ENCODE measurements at places on chromosomes 4 and X. TPM values are rescaled to one million over a fixed set of nuclear protein-coding genes. Genes with fewer than 3 reads are reported as not detected.

- no peaks in the 10 kb centered on the region for H3K36me3 ChIP-seq
- H3K4me1 ChIP-seq: no peaks in the 10 kb centered on the region
- no peak for DNase-seq
- no peak overlapping the region for H3K4me3 ChIP-seq
- no peaks in the 10 kb centered on the region for H3K27me3 ChIP-seq
Observed at GRCh38 chr4:13329963-13330362, 154.2 kb downstream of the RAB28 start.

GRCh38 chr4:124682384-124682783 lies 30.1 kb downstream of the ANKRD50 start:
- no peak overlapping the region for H3K4me3 ChIP-seq
- DNase-seq: no peak
- no peaks in the 10 kb centered on the region for H3K36me3 ChIP-seq

The RHOXF1 gene
- not detected for total RNA-seq

DNA sequence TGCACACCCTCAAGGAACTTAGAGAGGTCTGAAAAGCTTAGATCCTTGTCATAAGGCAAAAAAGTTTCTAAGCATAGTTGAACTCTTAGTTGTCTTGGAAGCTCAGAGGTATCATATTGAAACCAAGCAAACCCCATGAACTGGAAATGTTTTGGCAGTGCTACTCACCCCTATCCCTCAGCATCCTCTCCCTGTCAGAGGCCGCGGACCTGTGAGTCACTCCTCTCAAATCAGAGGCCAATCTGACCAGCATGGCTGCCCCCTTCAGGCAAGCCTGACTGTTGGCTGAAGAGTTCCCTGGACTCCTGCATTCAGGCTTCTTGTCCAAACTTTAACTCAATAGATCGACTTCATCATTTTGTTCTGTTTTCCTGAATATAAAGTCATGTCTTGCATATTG lies 69.4 kb downstream of the KCNIP4 start:
- no peaks in the 10 kb centered on the region for H3K27me3 ChIP-seq
- DNase-seq: no peak
- H3K4me1 ChIP-seq: no peaks in the 10 kb centered on the region
- no peaks in the 10 kb centered on the region for H3K36me3 ChIP-seq

The PROM1 gene
- not detected for total RNA-seq

GRCh38 chrX:110321670-110322069 lies 3.8 kb upstream of the AMMECR1 start:
- H3K36me3 ChIP-seq: no peaks in the 10 kb centered on the region
- H3K4me3 ChIP-seq: no peak overlapping the region
- H3K4me1 ChIP-seq: peaks cover 3% of the 10 kb centered on the region
- DNase-seq: no peak

DNA sequence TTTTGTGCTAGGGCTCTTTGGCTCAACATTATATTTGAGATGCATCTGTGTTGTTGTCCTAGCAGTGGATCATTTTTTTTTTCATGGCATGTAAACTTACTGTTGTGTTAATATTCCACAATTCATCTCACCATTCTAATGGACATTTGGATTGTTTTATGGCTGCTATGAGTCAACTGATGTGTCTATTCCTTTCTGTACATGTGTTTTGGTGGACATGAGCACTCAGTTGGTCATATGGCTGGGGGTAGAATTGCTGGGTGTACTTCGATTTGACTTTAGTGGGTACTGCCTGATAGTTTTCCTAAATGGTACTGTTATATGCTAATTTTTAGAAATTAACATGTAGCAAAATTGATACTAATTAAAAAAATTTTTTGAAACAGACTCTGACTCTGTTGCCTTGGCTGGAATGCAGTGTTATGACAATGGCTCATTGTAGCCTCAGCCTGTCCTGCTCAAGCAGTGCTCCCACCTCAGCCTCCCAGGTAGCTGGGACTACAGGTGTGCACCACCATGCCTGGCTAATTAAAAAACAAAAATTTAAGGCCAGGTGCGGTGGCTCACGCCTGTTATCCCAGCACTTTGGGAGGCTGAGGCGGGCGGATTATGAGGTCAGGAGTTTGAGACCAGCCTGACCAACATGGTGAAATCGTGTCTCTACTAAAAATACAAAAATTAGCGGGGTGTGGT lies 9.0 kb downstream of the FAM193A start:
- H3K4me1 ChIP-seq: peaks cover 36% of the 10 kb centered on the region
- DNase-seq: no peak
- no peak overlapping the region for H3K4me3 ChIP-seq

- DNase-seq: no peak
- H3K4me1 ChIP-seq: no peaks in the 10 kb centered on the region
- no peaks in the 10 kb centered on the region for H3K27me3 ChIP-seq
- H3K36me3 ChIP-seq: no peaks in the 10 kb centered on the region
Observed at GRCh38 chr4:156695163-156695562, 276.4 kb downstream of the PDGFC start.

The DACH2 gene
- not detected for total RNA-seq

DNA sequence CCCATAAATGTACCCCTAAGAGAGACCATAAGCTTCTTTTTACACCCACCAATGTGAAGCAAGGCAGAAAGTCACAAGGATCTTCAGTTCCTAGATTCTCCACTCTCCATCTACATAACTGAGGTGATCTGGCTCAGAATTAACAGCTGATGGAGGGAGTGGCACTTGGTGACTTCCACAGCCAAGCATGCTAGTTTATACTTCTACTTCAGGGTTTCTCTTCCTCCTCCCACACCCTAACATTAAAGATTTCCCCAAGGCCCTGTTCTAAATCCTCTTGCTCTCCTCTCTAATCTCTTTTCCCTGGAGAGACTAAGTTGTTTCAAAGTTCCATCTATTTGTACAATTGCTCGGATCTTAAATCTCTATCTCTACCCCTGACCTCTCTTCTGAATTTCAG lies 81.1 kb downstream of the MBNL3 start:
- no peak overlapping the region for H3K27ac ChIP-seq
- no peaks in the 10 kb centered on the region for H3K4me1 ChIP-seq
- no peaks in the 10 kb centered on the region for H3K27me3 ChIP-seq
- DNase-seq: no peak
- H3K4me3 ChIP-seq: no peak overlapping the region

DNA sequence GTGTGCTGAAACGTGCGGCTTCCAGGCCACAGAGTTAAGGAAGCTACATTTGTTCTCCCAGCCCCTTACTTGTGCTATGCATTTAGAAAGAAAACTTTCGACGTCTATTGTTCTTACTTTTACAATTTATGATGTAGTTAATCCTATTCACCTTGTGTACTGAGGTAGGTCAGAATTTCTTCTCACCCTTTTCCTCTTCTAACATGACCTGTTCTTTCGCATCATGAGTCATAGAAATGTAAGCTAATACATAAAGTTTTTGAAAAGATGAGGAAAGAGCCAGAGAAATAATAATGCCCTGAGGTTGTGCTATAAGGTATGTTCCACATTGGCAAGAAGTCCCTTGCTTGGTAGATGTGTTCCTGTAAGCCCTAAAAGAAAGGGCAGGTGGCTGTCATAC lies 298.3 kb downstream of the TRIML1 start:
- no peak for DNase-seq
- no peak overlapping the region for H3K27ac ChIP-seq
- H3K27me3 ChIP-seq: no peaks in the 10 kb centered on the region

The SLC38A5 gene
- 8.3 TPM for total RNA-seq

The NOP14 gene
- total RNA-seq: 21.8 TPM

The MGAT4D gene
- not detected for total RNA-seq

The PAGE1 gene
- total RNA-seq: not detected

The DCLK2 gene
- not detected for total RNA-seq

- no peak overlapping the region for H3K27ac ChIP-seq
- no peak for DNase-seq
- H3K27me3 ChIP-seq: no peaks in the 10 kb centered on the region
- H3K4me3 ChIP-seq: no peak overlapping the region
- no peaks in the 10 kb centered on the region for H3K4me1 ChIP-seq
- peaks cover 30% of the 10 kb centered on the region for H3K36me3 ChIP-seq
Observed at GRCh38 chrX:2484721-2485648, 15.8 kb downstream of the DHRSX start.

DNA sequence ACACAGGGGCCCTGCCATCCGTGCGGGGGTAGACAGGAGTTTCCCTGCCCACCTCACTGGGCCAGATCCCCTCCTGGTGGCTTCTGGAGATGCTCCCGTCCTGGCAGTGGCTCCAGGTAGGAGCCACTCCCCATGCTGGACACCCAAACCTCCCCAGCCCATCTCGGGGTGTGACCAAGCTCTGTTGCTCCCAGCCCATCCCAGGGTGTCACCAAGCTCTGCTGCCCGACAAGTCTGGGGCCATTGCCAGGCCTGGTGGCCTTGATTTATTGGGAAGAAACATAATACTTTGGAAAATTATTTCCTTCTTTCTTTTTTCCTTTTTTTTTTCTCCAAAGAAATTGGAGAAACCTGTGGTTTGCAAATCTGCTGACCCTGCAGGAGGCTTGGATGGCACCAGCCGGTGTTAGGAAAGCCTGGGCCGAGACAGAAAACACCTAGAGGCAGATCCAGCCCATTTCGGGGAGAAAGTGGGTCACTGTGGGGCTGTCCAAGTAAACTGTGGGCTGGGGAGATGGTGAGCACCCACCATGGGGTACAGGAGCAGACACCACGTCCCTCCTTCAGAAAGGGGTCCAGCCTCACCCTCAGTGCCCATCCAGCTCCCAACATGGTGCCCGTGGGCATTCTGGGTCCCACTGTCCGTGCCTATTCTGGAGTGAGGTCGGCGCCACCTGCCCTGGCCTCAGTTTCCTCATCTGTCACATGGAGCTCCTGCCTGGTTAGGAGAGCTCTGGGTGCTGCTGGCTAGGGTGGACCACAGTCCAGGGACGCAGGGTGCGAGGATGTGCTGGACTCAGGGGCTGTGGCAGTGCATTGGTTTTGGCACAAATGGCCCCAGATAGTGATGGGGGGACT lies 59.4 kb upstream of the ADRA2C start:
- peaks cover 3% of the 10 kb centered on the region for H3K27me3 ChIP-seq
- no peak overlapping the region for H3K4me3 ChIP-seq
- no peak overlapping the region for H3K27ac ChIP-seq
- H3K4me1 ChIP-seq: no peaks in the 10 kb centered on the region

DNA sequence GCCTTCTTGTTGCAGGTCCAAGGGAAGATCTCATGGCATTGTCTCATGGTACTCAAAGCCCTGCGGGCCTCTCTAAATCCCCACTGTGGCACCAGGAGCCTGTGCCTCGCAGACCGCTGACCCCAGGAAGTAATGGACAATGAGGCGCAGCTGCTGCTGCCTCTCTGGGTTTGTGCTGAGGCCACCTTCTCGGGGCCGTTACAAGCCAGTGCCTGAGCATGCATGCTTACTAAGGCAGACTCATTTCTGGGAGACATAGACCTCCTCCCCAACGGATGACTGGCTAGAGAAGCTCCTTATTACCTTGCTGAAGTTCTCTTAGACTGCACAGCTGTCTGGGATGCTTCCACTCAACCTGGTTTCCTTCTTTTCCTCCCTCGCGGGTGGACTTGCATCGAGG lies 1.3 kb downstream of the BDH2 start:
- peaks cover 14% of the 10 kb centered on the region for H3K4me1 ChIP-seq
- no peak for DNase-seq
- peaks cover 5% of the 10 kb centered on the region for H3K36me3 ChIP-seq
- no peaks in the 10 kb centered on the region for H3K27me3 ChIP-seq

DNA sequence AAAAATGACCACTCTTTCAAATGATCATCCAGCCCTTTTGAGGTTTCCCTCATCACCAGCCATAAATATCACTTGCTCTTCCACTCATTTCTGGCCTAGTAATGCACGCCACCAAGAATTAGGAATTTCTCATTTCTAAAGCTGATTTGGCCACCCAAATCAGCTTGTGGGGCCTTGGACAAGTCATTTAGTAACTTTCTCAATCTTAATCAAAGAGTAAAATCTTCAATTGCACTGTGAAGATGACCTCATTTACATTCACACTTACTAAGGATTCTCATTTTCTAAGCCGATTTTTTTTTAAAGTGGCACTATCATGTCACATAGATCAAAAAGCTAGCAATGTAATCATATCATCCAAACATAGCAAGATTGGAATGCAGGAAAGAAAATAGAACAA lies 150.0 kb upstream of the HHIP start:
- H3K27me3 ChIP-seq: no peaks in the 10 kb centered on the region
- H3K36me3 ChIP-seq: no peaks in the 10 kb centered on the region
- H3K4me3 ChIP-seq: no peak overlapping the region
- H3K4me1 ChIP-seq: no peaks in the 10 kb centered on the region

DNA sequence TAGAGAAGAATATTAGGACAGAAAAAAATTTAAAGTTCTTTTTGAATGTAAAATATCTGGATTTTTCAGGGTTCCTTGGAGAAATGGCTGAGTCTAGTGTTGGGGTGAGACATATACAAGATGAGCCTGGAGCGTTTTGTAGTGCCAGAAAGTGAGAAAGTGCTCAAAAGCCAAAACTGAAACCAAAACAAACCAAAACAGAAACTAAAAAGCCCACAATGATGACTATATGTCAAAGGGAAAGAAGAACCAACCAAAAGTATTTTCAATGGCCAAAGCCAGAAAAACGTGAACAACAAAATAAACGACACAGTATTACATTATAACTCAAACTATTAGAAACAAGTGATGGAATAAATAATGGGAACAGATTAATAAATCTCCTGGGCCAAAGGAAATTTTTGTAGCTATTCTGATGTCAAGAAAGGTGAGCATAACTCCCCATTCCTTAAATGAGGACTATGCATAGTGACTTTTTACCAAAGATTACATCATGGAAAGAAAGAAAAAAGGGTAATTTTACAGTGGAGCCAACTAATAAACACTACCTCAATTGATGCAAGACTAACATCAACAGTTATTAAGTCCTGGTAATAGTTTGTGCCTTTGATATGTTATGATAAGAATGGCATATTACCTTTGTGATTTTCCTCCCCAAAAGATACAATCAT lies 1137.6 kb downstream of the C4orf33 start:
- no peak overlapping the region for H3K4me3 ChIP-seq
- H3K4me1 ChIP-seq: no peaks in the 10 kb centered on the region
- no peak overlapping the region for H3K27ac ChIP-seq
- H3K27me3 ChIP-seq: no peaks in the 10 kb centered on the region

GRCh38 chr4:24453951-24454350 lies 130.4 kb downstream of the DHX15 start:
- H3K27ac ChIP-seq: no peak overlapping the region
- H3K36me3 ChIP-seq: no peaks in the 10 kb centered on the region
- no peaks in the 10 kb centered on the region for H3K4me1 ChIP-seq
- peaks cover 1% of the 10 kb centered on the region for H3K27me3 ChIP-seq
- no peak overlapping the region for H3K4me3 ChIP-seq

The LGI2 gene
- total RNA-seq: not detected

- H3K27ac ChIP-seq: no peak overlapping the region
- no peak overlapping the region for H3K4me3 ChIP-seq
- H3K27me3 ChIP-seq: no peaks in the 10 kb centered on the region
- DNase-seq: no peak
- peaks cover 21% of the 10 kb centered on the region for H3K4me1 ChIP-seq
Observed at GRCh38 chr4:38334791-38335190, 329.2 kb upstream of the KLF3 start.

The CLIC2 gene
- total RNA-seq: 1.7 TPM
